ENCODE measurements at places on chromosomes 3 and 15. TPM values are rescaled to one million over a fixed set of nuclear protein-coding genes. Genes with fewer than 3 reads are reported as not detected.
A peak's percentile ranks its signal among the peaks of the same experiment; 100 is the strongest.

Gene VEPH1
- not detected for total RNA-seq

Gene MINDY4B
- total RNA-seq: not detected

Gene C2CD4A
- 0.13 TPM for total RNA-seq

Gene TPRA1
- total RNA-seq: 52.1 TPM

Gene RLBP1
- total RNA-seq: not detected

Gene SPINT1
- 6.7 TPM for total RNA-seq

GRCh38 chr3:115081444-115081843, 65.6 kb downstream of the ZBTB20 start:
- DNase-seq: no peak

GRCh38 chr3:54356261-54357045, 234.1 kb downstream of the CACNA2D3 start:
- DNase-seq: no peak

GRCh38 chr3:64627471-64628321, 60.1 kb downstream of the ADAMTS9 start:
- no peak for DNase-seq

DNA sequence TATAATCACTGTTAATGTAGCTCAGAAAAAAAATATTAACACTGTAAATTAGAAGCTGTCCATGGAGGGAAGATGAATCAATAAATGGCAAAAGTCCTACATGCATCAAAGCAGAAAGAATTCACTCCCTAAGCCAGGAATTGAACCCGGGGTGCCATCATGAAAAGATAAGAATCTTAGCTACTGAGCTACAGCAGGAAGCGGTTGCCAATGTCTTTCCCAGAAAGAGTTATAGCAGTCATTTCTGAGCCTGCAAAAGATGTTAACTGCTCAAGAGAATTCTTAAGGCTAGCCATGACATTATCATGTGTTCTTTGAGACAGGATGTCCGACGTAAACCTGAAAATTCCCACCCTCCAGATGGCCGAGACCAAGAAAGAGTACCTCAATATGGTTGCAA, 47.4 kb upstream of the MKRN3 start:
- no peak for DNase-seq

DNA sequence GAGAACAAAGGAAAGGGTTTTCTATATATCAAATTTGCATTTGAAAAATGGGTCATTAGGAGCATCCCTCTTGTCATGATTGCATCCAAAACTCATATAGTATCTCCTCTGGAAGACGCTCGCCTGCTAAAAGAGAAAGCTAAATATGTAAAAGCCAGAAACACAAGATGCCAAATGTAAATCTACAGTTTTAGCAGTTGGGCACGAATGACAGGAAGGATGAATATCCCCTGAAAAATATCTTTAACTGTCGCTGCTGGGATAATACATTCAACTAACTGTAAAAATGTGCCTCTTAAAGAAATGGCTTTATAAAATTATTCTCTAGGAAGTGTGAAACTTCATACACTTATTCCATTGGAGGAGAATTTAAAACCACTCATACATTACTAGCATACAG, 101.7 kb downstream of the DCLK3 start:
- DNase-seq: no peak

DNA sequence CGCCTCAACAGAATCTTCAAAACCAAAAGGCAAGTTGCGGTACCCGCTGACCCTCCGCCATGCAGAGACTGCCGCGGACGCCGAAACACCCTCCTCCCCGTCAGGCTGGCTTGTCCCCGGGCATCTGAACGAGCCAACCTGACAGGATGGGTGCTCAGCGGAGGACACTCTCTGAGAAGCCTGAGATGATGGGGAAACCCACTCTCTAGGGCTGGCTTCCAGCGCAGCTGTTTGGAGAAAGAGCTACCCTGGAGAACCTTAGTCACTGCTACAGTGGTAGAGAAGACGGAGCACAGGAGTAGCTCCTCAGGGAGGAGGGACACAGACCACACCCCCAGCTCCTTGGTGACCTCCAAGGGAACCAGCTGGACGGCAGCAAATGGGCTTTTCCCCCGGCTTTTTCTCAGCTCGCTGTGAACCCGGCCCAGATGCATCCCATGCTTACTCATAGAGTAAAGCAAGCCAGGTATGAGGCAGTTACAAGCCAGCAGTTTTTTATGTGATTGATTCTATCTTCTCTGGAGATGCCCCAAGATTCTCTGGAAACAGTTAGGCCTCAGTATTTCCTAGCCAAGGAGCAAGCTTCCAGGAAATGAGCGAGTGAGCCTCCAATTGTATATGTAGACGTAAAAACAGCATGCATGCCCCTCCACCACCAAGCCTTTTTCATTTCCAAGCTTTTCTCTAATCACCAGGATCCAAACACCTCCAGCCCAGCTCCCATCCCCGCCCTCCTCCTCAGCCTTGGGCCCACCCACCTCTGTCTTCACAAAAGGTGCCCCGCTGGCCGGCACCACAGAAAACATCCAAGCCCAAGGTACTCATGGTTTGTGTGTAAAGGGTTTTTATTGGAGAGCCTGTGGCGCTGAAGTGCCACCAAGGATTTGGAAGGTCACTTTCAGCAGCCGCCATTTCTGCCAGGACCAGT, 38.7 kb downstream of the FAM174B start:
- DNase-seq: no peak

DNA sequence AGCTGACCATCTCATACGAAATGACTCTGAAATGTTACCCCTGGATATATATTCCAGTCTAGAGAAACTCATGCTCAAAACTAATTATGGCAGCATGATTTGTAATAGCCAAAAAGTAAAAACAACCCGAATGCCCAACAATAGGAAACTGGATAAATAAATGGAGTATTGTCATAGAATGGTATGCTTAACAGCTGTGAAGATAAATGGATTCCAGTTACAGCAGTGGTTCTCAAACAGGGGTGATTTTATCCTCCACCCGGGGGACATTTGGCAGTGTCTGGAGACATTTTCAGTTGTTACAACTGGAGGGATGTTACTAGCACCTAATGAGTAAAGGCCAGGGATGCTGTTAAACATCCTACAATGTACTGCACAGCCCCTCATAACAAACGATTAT, 52.3 kb upstream of the PIAS1 start:
- no peak for DNase-seq

- DNase-seq: no peak
Measured at GRCh38 chr15:63473007-63473748, 31.2 kb upstream of the USP3 start.

- DNase-seq: no peak
Measured at GRCh38 chr15:25416693-25417092, 22.1 kb downstream of the UBE3A start.

DNA sequence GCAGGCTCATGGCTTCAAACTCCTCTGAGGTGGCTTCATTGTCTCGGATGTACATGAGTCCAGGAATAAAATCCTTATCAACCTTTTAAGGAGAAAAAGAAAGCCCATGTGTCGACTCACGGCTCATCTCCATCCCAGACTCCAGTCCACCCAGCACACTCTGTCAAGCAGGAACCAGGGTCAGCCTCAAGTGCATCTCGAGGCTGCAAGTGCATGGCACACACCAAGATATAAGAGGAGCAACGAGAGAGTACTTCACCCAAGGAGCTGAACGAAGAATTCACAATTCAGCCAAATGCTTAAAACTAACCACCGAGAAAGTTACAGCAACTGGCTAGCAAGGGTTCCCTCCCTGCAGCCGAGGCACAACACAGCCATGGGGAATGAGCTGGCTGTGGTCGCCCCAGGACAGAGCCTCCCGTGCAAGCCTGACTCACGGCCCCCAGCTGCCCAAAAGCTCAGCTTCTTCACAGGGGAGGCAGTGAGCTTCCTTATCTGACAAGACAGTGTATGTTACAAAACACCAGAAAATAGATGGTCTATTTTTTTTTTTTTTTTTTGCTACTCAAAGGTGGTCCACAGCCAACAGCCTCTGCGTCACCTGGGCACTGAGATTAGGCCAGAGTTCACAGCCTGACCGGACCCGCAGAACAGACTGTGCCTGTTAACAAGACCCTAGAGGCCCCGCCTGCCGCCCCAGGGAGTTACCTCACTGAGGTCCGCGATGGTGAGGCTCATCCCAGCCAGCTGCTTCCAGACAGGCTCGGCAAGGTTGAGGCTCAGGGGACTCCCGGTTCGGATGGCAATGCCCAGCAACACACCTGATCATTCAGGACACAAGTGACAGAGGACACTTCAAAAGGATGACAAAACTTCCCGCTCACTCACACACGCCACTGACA, 15.9 kb upstream of the OCA2 start:
- no peak for DNase-seq

DNA sequence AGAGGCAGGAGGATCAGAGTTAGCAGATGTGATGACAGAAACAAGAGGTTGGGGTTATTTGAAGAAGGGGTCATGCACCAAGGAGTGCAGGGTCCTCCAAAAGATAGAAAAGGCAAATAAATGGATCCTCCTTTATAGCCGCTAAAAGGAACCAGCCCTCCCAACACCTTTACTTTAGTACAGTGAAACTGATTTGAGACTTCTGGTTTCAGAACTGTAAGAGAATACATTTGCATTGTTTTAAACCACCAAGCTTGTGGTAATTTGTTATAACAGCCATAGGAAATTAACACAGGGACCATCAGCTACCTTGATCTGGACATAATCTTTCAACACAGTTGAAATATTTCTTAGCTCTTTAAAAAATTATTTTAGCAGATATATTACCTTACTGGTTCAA, 166.6 kb downstream of the TIGIT start:
- no peak for DNase-seq

DNA sequence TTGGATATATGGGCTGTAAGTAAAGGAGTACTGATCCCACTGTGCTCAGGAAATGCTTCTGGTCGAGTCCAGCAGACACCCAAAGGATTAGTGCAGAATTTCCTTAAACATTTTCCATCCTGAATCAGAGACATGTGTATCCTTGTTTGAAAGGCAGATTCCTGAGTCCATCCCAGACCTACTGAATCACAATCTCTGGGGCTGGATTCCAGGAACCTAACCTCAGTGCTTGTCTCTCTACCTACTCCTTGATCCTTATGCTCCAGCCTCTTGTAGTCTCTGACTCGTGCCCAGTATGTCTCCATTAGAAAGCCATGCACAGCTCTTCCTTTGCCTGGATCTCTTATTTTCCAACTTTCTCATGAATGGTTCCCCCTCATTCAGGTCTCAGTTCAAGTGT, 585.8 kb downstream of the NLGN1 start:
- no peak for DNase-seq

DNA sequence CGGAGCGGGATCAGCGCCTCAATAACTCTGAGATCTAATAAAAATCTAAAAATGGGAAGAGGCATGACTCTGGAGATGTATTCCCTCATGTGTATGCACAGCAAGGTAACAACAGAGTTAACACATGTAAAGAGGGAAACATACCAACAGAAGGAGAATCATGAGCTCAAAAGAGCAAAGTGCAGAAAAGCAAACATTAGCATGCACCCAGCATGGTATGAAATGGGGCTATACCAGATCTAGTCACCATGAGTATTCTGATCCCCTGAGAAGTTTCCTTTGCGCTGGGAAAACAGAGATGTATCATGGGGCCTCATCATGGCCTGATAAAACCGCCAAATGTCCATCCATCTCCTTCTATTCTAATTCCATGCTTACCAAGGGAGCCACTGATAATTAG, 129.1 kb downstream of the GLDN start:
- no peak for DNase-seq

DNA sequence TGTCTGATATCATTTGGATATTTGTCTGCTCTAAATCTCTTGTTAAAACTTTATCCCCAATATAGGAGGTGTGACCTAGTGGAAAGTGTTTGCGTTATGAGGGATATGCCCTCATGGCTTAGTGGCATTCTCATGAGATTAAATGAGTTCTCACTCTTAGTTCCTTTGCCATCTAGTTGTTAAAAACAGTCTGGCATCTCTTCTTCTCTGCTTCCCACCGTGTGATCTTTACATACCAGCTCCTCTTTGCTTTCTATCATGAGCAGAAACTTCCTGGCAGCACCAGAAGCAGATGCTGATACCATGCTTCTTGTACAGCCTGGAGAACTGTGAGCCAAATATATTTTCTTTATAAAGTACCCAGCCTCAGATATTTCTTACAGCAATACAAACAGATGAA, 33.0 kb downstream of the NLGN1 start:
- DNase-seq: no peak

- DNase-seq: no peak
Measured at GRCh38 chr3:124611520-124611919, 118.7 kb upstream of the UMPS start.

DNA sequence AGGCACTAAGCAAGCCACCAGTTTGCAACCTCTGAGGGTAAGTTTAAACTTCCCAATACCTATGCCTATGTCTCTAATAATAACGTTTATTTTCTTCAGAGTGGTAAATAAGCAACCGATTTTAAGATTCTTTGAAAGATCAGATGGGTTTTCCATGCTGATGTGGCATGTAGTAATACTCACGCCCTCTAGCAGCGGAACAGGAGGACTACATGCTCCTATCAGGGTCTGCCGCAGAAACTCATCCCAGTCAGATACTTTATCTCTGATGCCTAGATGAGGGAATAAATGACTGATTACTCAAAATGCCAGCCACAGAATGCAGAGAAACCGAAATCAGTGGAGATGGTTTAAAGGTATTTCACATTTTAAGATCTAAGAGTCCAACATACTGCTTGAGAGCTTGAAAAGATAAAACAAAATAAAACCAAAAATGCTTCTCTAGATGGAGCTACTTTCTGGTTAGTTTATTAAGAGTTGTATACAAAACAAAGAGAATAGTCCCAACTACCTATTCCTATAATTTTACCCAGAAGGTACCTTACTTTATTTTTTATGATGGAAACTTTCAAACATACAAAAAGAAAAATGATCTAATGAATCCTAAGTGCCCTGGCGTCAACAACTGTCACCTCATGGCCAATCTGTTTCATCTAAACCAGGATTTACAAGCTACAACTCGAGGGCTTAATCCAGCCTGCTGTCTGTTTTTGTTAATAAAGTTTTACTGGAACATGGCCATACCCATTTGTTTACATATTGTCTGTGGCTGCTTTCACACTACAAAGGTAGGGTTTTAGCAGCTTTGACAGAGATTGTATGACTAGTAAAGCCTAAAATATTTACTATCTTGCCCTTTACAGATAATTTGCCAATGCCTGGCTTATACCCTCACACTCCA, 37.5 kb upstream of the STIMATE start:
- peak; percentile 62 for DNase-seq

- no peak for DNase-seq
Measured at GRCh38 chr3:137026701-137027100, 68.9 kb downstream of the IL20RB start.

DNA sequence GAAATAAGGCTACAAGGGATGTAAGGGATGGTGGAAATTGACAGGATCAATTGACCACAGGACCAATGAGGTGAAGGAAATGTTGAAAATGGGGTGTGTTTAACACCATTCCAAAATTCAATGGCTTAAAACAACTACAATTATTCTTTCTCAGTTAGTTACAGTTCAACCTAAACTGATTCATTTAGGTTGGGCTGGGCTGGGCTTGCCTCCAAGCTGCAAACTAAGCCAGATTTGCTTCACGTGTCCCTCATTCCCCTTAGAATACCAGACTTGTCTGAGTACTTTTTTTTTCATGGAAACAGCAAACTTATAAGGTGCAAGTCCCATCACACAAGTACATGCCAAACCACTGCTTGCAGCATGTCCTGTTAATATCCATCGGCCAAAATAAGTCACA, 280.1 kb downstream of the NEK10 start:
- DNase-seq: no peak
